ENCODE measurements at places on chromosomes 3 and 15.
A peak's percentile ranks its signal among the peaks of the same experiment; 100 is the strongest.

DNA sequence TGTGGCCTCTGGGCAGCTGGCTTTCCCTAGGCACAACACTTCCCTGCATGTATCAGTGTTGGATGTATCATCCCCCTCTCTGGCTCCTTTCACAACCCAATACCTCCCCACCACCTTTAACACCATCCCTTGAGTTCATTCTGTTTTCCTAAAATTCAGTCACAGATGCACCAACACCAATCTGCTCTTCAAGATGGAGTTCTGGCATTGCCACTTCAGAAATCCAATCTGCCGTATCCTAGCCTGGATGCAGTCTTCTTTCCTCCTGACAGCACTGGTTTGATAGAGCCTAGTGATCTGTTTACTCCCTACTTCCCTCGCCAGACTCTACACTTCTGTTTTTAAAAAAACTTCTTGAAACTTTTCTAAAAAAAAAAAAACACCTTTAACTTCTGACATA, 21.7 kb downstream of the PXYLP1 start:
- DNase-seq, result no peak

GRCh38 chr3:144380849-144381248, 409.2 kb downstream of the DIPK2A start:
- DNase-seq, result peak; percentile 82

DNA sequence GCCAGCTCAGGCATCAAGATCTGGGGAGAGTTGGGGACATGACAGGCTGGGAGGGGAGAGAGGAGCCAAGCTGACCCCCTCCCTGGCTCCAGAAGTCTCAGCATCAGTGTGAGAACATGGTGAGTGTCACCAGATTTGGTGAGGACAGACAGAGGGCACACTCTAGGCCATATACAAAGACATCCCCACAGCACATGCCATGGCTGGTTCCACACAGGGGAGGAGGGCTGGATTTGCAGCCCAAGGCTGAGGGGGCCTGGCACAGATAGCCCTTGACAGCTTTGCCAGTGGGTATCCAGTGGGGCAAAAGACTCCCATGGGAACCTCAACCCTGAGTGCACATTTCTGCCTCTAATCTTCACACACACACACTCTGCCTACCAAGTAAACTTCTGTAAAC, 10.1 kb upstream of the ANKRD63 start:
- no peak for DNase-seq

- DNase-seq, result peak; percentile 3
Measured at GRCh38 chr3:189902230-189903186, 218.2 kb downstream of the P3H2 start.

GRCh38 chr3:111763001-111763471, 96.0 kb upstream of the PHLDB2 start:
- no peak for DNase-seq

DNA sequence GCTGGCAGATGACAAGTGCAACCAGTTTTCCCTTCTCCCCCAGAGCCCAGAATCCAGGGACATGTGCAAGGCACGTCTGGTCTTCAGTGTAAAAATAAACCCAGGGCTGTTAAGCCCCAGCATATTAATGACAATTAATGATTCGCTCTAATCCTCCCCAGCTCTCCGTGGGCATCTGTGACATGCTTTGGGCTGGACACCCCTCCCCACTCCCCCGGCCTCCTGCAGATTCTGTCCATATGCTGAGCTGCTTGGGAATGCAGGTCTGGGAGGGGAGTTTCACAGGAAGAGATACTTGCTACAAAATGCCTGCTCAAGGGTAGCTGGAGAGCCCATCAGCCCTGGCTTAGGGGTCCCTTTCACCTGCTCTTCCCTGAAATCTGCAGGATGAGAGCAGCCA, 43.0 kb upstream of the NTRK3 start:
- no peak for DNase-seq

- DNase-seq, result no peak
Measured at GRCh38 chr3:6326771-6327170, 534.1 kb upstream of the GRM7 start.

DNA sequence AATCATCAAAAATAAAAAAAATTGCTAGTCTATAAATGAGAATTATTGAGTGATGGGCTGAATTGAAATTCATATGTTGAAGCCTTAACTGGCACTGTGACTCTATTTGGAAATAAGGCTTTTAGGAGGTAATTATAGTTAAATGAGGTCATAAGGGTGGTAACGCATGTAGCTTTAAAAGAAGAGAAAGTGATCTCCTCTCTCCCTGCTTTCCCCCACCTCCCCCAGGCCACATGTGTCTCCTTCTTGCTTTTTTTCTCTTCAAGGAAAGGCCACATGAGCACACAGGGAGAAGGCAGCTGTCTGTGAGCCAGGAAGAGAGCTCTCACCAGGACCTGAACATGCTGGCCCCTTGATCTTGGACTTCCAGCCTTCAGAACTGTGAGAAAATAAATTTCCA, 48.2 kb upstream of the ARPP19 start:
- no peak for DNase-seq

DNA sequence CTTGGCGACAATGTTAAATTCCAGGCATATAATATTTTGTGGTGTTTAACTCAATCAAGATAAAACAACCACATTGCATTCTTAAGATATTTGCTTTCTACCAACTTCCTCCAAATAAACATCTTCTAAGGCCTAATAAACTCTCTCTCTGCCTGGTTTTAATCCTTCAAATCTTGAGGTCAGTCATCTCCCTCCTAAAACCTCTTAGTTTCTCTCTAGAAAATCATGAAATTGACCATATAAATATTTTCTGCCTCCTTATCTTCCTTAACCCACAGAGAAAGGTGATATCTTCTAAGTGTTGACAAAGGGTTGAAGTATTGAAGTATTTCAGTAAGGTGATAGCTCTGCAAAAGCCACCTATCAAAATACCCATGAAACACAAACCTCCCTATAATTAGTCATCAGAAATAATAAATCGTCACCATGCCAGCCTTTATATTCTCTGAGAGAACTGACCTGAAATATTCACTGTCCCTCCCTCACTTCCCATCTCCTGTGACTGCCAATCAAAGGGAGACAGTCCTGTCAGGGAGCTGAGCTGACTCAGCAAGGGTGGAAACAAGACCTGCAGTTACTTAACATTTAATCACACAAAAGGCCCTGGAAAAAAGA, 1261.1 kb downstream of the ROBO1 start:
- no peak for DNase-seq

- no peak for DNase-seq
Measured at GRCh38 chr3:137692803-137693431, 71.2 kb upstream of the SOX14 start.

GRCh38 chr3:3165241-3165640, 14.2 kb downstream of the CRBN start:
- no peak for DNase-seq

- DNase-seq, result no peak
Measured at GRCh38 chr15:62452026-62452425, 286.9 kb upstream of the C2CD4B start.

- DNase-seq, result no peak
Measured at GRCh38 chr15:76353903-76354302, 17.3 kb downstream of the ISL2 start.

- DNase-seq, result no peak
Measured at GRCh38 chr3:178500631-178501030, 35.6 kb upstream of the KCNMB2 start.

GRCh38 chr15:48999314-48999713, 35.6 kb upstream of the SHC4 start:
- DNase-seq, result no peak

DNA sequence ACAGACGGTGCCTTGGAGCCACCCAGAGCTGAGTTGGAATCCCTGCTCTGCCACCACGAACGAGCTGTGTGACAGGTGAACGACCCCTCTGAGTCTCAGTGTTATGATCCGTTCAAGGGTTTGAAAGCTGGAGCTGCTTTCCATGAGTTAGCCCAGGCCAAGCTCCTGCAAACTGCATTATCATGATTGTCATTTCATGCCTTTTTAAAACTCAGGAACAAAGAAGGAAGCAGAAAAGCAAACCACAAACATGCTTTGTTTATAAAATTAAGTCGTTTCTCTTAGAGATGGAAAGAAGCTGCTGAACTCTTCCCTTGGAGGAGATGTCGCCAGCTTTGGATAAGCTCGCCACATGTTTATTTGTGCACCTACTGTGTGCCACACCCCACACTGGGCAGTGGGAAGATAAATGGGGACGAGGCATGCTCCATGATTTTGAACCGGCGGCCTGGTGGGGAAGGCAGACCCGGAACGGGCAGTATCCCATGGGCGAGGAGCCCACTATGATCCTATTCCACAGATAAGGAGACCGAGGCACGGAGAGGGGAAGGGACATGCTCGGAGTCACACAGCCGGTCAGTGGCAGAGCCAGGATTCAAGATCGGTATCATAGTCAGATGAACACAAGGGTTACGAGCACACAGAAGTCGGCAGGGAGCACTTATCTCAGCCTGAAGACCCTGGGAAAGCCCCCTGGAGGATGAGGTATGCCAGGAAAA, 15.9 kb downstream of the HRH1 start:
- DNase-seq, result no peak

GRCh38 chr3:173789530-173790162, 392.1 kb downstream of the NLGN1 start:
- DNase-seq, result no peak

DNA sequence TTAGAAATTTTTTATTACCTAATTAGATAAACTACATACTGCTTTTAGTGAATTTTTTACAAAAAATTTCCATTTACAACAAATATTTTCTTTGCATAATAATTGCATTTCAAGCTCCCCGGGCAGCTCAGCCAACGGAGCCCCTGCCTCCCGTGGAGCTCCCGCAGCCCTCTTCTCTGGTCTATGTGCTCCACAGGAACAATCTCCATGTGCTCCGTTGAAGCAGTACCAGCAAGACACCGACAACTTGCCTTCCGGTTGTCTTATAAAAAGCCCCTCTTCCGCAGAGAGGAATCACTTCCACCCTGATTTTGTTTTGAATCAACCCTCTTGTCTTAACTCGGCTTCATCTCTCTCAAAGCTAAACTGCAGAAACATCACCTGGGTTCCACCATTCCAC, 46.9 kb upstream of the CHD2 start:
- no peak for DNase-seq

- no peak for DNase-seq
Measured at GRCh38 chr3:20185331-20185678, 701 bp downstream of the SGO1 start.

- DNase-seq, result no peak
Measured at GRCh38 chr3:23308986-23309625, 106.0 kb downstream of the UBE2E2 start.

Measured in globus pallidus (tissue), 1 donor.